Esophagus muscularis mucosa (tissue), 4 donors: ENCODE measurements at places on chromosomes 4 and X. TPM values are rescaled to one million over a fixed set of nuclear protein-coding genes. Genes with fewer than 3 reads are reported as not detected.

Gene FAM184B
- not detected for total RNA-seq

Gene EGF
- 2.7 TPM for total RNA-seq

Gene PLA2G12A
- total RNA-seq, result 24.1 TPM

Gene VCX2
- not detected for total RNA-seq

Gene USP17L28
- total RNA-seq, result not detected

Gene SPANXD
- total RNA-seq, result not detected

Gene TRPC5OS
- total RNA-seq, result not detected

Gene RAB9B
- 8.9 TPM for total RNA-seq

Gene CYLC1
- not detected for total RNA-seq

Gene GPR34
- total RNA-seq, result 14.7 TPM

Gene UGT2B11
- total RNA-seq, result not detected

Gene ADH7
- not detected for total RNA-seq

GRCh38 chrX:19829814-19830213, 57.6 kb downstream of the SH3KBP1 start:
- DNase-seq, result no peak

DNA sequence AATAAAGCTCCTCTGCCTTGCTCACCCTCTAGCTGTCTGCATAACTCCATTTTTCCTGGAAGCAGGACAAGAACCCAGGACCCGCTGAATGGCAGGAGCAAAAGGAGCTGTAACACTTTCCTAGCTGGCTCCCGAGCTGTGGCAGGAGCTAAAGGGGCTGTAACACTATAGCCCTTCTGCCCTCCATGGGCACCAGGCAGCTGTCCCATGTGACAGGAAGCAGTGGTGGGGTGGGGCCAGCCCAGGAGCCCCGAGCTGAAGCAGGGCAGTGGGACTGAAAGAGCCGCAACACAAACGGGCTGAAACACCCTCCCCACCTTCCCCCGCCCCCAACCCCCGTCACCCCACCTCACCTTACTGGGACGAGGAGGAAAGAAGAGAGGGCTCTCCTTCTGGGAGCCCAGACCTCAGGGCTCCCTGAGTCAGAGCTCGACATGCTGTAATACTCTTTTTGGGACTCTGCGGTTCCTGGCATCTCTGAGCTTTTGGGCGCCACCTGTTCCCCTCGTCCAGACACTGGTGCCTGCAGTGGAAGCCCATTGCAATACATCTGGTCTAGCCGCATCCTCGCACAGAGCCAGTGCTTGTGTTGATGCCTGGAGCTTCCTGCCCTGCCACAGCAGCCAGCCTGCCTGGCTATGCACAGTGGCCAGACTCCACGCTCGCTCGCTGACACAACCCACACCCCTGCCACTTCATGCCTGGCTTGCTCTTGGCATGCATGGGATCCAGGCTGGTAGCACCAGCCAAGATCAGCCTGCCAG, 39.4 kb downstream of the PPM1K start:
- DNase-seq, result no peak

DNA sequence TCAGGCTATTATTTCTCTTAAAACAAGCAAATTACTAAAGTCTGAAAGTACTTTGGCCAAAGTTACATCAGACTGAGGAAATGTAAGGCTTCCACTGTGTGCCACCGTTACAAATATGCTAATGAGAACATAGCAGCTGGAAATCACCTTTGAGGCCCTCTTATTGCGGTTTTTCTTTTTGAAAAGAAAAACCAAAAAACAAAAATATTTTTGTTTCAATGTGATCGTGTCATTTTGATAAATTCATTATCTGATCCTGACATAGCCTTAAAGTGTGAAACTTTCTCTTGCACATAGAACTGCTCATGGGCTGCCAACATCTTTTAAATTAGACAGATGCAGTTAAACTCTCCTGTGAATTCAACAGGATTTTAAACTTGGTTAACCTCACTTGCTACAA, 2.8 kb upstream of the TIFA start:
- DNase-seq, result no peak

GRCh38 chrX:19718642-19719041, 168.8 kb downstream of the SH3KBP1 start:
- no peak for DNase-seq

DNA sequence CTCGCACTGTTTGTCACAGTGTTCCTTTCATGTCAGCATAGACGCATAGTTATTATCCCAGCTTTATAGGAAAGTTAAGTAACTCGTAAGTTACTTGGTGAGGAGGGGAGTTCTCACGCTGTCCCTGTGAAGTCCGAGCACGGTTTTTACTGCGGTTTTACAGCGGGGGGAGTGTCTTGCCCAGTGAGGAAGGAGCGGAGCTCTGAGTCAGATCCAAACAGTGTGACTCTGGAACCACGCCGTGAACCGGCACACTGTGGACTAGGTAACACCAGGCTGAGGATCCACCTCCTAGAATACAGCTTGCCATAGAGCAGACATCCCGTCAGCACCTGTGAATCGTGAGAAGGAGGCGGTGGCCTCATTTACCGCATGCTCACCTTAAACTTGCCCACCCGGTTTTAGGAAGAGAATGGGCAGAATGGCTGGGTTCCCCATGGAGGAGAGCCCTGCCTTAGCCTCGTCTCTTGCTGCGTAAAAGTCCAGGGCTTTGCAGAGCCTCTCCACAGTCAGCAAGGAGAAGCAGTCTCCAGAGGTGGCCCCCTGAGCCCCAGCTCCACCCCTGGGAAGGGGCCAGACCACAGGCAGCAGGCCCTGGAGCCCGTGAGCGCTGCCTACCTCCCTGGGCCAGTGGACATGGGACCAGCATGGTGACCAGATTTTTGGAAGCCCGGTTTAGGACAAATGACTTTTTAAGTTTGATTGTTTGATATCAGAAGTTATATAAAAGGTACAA, 40.2 kb upstream of the HGFAC start:
- DNase-seq, result no peak

GRCh38 chr4:4519297-4519894, 22.5 kb downstream of the STX18 start:
- DNase-seq, result no peak

DNA sequence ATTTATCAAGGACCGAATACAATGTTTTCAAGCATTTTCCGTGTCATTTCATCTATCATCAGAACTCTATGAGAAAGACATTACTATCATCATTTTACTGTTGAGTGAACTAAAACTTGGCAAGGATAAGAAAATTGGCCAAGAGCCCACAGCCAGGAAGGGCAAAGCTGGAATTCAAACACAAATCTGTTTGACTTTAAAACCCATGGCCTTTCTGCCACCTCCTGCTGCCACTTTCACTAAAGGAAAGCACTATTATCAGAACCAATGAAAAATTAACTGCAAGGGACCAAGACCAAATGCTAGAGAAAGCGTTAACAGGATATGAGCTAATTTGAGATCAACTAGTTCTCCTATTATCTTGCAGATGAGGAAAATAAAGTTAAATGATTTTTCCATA, 2759.2 kb downstream of the ARAP2 start:
- no peak for DNase-seq

- DNase-seq, result no peak
Measured at GRCh38 chrX:74506317-74507115, 85.2 kb downstream of the SLC16A2 start.

GRCh38 chr4:16082426-16083240, 1.2 kb downstream of the PROM1 start:
- DNase-seq, result peak; percentile 89

DNA sequence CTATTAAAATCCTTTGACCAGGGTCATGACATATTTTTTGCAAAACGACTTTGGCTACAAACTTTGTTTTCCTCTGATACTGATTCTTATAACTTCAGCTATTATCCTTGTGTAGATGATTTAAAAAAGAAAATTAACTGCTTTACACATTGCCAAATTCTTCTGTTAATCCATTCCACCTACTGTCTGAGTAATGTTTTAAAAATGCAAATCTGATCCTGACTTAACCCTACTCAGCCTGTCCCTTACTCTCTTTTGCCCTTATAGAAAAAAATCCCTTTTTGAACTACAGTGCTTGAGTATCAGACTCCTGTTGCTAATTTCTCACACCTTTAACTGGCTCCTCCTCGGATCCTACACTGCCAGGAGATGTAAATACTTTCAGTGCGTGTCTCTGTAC, 723.1 kb downstream of the ADGRL3 start:
- DNase-seq, result no peak

DNA sequence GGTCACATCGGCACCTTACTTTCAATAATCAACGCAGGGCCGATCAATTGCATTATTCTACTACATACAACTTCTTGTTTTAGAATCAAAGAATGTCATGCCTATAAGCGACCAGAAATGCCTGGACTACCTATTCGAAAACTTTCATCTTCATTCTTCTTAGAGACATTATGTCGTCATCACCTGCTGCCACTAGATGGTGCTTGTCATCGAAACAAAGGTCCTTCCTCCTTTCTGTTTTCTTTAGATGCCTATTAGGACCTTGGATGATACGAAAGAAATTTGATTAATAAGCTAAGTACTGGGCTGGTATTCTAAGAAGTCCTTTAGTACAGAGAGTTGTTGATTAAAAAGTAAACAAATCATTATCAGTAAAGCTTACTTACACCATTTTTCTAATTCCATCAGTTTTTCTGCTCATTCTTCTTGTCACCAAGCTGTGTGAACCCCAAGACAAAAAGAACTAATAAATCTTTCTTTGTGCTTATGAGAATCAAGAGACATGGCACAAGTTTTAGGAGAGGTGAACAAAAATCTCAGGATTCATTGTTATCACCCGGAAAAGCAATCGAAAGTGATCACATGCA, 154.5 kb upstream of the SLC4A4 start:
- DNase-seq, result no peak

DNA sequence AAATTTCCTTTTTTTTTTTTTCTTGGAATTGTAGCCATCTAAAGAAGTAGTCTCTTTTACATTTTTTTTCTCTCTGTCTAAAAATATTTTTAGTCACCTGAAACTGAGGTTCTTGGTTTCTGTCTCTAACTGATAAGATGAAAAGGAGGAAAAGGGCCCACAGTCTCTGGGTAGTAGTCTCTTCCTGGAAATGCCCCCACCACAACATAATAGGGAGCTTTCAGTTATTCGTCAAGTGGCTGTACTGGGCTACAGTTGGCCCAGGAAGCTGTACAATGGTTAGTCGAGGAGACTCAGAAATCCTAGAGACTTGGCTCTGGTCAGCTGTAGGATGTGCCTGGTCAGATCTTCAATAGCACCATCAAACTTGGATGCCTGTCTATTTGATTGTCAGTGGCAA, 163.4 kb downstream of the ACTRT1 start:
- DNase-seq, result no peak

GRCh38 chr4:173417833-173418232, 18.9 kb upstream of the SCRG1 start:
- no peak for DNase-seq

DNA sequence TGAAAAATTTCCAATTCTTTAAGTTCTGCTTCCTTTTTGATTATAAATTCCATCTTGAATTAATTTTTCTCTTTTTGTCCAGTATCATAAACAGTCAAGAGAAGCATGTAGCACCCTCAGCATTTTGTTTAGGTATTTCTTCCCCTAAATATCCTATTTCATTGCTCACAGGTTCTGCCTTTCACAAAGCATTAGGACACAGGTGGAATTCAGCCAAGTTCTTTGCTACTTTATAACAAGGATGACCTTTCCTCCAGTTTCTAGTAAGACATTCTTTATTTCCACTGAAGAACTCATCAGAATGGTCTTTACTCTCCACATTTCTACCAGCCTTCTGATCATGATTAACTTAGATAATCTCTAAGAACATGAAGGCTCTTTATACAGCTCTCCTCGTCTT, 7.4 kb downstream of the SLC9B1 start:
- DNase-seq, result no peak

GRCh38 chr4:560731-561291, 15.3 kb downstream of the TMEM271 start:
- peak; percentile 55 for DNase-seq

DNA sequence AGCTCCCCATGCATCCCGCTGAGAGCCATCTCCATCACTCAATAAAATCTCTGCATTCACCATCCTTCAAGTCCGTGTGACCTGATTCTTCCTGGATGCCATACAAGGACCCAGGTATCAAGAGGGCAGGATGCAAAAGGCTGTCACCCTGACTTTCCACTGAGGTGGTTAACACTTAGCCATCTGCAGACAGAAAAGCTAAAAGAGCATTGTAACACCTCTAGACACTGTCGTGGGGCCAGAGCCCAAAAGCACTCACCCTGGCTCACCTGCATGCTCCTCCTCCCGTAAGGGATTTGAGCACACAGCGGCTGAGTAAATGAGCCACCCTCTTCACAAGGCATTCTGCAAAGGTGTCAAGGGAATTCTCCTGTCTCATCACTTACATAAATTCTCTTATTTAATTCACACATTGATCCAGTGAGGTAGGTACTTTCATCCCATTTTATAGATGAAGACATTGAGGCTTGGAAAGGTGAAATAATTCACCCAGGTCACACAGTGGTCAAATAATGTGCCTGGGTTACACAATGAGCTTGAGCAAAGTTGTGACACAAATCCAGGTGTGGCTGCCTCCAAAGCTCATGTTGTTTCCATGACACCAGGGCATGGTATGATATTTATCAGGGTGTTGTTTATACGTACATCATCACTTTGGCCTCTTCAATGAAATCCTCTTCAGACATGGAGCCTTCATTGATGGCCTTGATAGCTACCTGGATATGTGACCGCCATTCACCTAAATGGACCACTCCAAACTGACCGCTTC, 48.0 kb downstream of the TXK start:
- DNase-seq, result no peak

DNA sequence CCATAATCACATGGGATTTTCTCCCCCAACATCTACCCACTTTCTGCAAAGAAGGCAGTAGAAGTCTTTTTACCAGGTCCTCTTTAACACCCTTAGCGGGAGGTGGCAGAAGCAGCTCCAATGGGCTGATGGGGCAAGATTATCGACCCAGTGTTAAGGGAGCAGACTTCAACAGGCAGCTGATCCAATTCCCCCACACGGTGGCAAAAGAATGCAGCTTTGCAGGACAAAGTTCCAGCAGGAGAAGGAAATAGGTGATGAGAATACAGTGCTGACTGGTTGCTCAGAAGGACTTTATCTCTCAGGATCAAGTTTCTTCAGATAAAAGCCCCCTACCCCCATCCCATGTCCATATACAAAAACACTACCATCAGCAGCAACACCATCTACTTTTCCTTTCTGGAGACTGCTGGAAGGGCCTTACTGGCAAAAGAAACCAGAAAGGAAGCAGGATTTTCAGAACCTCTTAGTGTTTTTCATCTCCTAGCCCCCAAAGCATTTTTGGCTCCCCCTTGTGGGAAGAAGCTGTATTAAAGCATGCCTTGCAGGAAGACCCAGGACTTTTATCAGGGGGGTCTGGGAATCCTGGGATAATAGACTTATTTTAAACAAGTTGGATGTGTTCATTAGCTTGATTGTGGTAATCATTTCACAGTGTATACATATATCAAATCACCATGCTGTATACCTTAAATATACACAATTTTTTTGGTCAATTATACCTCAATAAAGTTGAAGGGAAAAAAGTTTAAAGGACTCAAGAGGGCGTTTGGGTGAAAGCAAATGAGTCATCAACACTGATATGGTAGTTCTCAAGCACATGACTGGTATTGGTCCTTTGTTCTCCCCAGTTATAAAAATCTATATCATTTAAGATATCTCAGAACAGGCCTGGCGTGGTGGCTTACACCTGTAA, 146.4 kb downstream of the GPC3 start:
- no peak for DNase-seq

DNA sequence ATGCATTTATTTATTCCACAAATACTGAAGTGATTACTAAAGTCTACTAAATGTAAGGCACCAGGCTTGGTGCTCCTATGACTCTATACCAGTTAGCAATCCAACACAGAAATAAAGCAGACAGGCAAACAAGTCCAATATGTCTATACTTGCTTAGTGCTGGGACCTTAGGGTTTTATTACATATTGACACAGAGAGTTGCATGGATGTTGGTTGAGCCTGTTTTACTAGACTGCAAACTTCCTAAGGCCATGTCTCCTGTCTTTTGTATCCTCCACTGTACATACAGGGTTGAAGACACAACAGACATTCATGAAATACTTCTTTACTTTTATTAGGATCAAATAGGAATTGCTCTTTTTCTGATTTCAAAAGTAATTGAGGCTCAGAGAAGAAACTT, 69.0 kb downstream of the LNX1 start:
- DNase-seq, result no peak
